ENCODE measurements at places on chromosomes 6 and 20. TPM values are rescaled to one million over a fixed set of nuclear protein-coding genes. Genes with fewer than 3 reads are reported as not detected.

THBS2 gene
- 143 TPM for total RNA-seq

MOG gene
- not detected for total RNA-seq

GABRR2 gene
- total RNA-seq: not detected

BMP6 gene
- 2.3 TPM for total RNA-seq

CCM2L gene
- not detected for total RNA-seq

TNFRSF21 gene
- total RNA-seq: 40.1 TPM

TRIM31 gene
- not detected for total RNA-seq

TSBP1 gene
- not detected for total RNA-seq

CLPSL1 gene
- total RNA-seq: not detected

TMEM239 gene
- total RNA-seq: not detected

ALDH5A1 gene
- 4.5 TPM for total RNA-seq

PAK1IP1 gene
- total RNA-seq: 9.8 TPM

GHRH gene
- total RNA-seq: not detected

ERVFRD-1 gene
- not detected for total RNA-seq

PRSS16 gene
- total RNA-seq: not detected

PXT1 gene
- not detected for total RNA-seq

MYT1 gene
- not detected for total RNA-seq

COL19A1 gene
- under 0.01 TPM for total RNA-seq

GPR6 gene
- total RNA-seq: not detected

CTAGE9 gene
- not detected for total RNA-seq

HIVEP1 gene
- total RNA-seq: 7.7 TPM

ANKRD66 gene
- not detected for total RNA-seq

TMC2 gene
- not detected for total RNA-seq

RAB32 gene
- 95.8 TPM for total RNA-seq

FAM209B gene
- total RNA-seq: not detected

ANKEF1 gene
- 0.68 TPM for total RNA-seq

FUT9 gene
- total RNA-seq: not detected

MUC21 gene
- not detected for total RNA-seq

TTI1 gene
- total RNA-seq: 8.6 TPM

EPPIN gene
- not detected for total RNA-seq

OR11A1 gene
- total RNA-seq: not detected

TRIM10 gene
- total RNA-seq: not detected

SUMO4 gene
- not detected for total RNA-seq

MTFR2 gene
- total RNA-seq: 0.17 TPM

EPB41L1 gene
- 28.2 TPM for total RNA-seq

FOXA2 gene
- not detected for total RNA-seq

BMP5 gene
- total RNA-seq: not detected

GRM1 gene
- total RNA-seq: not detected

BPI gene
- total RNA-seq: 0.12 TPM

DNMT3B gene
- 1.2 TPM for total RNA-seq

LYRM2 gene
- 19.8 TPM for total RNA-seq

CPXM1 gene
- 13.2 TPM for total RNA-seq

RSPO3 gene
- 1.5 TPM for total RNA-seq

NRSN1 gene
- not detected for total RNA-seq

NHLRC1 gene
- 1.5 TPM for total RNA-seq

CD93 gene
- 4.9 TPM for total RNA-seq

DSP gene
- total RNA-seq: 1.6 TPM

BTN1A1 gene
- total RNA-seq: not detected

OR12D3 gene
- total RNA-seq: not detected

All from pericardium fibroblast (primary cell).